ENCODE measurements at places on chromosomes 4 and X. TPM values are rescaled to one million over a fixed set of nuclear protein-coding genes. Genes with fewer than 3 reads are reported as not detected.

PLAC1 gene
- 1.7 TPM for total RNA-seq

ZCCHC18 gene
- 0.57 TPM for total RNA-seq

IL2 gene
- not detected for total RNA-seq

JADE3 gene
- 2.7 TPM for total RNA-seq

FABP2 gene
- total RNA-seq = not detected

NKX6-1 gene
- not detected for total RNA-seq

Measured in smooth muscle cell of bladder (primary cell).